AG04449 (cell line): ENCODE measurements at places on chromosomes 12 and 14.

GRCh38 chr14:40028991-40029390, 596.8 kb upstream of the FBXO33 start:
- DNase-seq, result no peak

DNA sequence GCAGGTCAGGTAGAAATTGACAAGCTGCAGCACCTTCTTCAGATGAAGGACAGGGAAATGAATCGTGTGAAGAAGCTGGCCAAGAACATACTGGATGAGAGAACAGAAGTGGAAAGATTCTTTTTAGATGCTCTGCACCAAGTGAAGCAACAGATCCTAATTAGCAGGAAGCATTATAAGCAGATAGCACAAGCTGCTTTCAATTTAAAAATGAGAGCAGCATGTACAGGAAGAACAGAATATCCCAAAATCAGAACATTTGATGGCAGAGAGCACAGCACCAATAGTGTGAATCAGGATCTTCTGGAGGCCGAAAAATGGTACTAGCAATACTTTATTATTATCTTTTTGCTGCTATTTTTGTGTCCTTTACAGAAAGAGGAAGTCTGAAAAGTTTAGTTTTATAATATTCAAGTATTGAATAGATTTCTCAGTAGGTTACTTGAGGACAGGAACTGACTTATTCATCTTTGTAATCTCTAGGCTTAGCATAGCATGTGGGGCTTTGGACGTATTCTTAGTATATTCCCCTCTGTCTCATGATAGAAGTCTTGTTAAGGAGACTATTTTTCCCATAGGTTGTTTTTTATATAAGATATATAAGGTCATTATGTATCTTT, 30.8 kb downstream of the BBOF1 start:
- DNase-seq, result no peak

DNA sequence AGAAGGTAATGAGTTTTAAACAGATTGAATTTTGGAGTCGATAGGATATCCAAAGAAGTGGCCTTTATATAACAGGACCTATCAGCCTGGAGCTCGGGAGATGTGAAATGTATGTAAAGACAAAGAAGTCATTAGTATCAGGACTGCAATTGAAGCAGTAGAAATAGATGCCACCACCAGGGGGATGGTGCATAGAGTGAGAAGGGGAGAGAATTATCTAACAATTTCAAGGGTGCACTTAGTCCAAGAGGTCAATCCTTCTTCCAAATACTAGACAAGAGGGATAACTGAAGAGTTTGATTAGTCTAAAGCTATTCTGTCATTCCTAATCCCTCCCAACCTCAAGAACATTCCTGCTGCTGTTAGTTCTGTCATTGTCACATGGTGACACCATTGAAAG, 127.8 kb downstream of the CFAP54 start:
- DNase-seq, result no peak

DNA sequence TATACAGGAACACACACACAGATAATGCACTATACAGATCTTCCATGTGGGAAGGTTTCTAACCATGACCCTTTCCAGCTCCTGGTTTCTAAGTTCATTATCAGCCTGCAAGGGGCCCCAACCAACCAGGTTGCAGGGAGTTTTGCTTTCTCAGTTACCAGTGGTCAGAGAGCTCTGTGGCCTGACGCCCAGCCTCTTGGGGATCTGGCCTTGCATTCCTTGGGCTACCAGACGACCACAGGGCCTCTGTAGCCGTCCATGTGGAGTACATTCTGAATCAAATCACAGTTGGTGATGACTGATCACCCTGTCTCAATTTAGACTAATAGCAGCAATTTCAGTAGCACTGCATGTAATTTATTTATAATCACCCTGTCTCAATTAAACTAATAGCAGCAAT, 47.5 kb downstream of the PAH start:
- DNase-seq, result no peak

DNA sequence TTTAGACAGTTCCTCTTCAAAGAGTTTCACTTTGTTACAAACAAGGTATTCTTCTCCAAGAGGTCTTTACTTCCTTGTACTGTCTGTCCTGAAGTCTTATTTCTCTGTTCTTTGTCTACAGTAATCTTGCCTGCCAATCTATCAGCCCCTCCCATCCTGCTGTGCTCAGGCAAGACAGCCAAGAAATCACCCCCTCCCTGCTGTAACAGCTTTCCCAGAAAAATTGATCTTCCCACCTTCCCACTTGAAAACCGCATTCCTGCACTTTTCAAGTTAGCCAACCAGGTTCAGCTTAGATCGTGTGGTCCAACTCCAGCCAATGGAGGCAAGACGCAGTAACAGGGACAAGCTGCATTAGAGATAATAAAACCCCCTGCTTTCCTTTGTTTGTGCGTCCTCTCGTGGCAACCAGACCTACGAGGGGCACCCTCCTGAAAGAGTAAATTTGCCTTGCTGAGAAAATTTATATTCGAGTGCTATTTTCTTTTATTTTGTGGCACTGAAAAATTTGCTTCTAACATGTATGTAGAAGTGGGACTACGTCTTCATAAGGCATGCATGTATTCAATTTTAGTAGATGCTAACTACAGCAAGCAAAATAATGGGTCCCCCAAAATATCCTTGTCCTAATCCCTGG, 46.5 kb upstream of the ESR2 start:
- DNase-seq, result no peak

DNA sequence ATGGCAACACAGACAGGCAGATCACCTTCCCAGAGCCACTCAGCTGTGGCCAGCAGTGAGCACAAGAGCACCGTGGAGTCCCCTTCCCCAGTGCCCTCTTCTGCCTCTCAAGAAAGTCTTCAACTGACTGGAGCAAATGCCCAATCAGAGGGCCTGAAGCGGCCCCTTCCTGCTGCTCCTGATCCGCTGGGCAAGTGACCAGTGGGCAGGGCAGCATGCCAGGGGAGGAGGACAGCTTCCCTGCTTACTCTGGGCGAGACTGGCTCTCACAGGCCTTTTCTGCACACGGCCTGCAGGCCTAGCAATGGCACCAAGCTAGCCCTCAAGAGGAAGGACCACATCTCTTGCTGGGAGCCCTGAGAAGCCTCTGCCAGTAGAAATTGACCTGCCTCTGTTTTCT, 890 bp downstream of the KRT71 start:
- DNase-seq, result no peak

DNA sequence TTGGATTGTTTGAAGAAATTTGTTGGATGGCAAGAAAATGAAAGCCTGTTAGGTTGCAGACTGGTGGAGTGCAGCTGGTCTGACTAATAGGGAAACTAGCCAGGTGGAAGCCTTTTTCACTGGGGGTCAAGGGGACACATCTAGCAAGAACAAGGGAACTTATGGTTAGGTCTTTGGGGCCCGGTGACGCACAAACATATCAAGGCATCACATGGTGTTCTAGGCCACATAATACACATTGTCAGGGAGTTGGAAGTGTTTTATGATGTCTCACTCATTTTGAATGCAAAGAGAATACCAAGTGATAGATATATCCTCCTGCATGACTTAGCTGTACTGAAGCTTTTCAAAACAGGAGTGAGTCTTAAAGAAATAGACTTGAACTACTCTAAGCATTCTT, 351.2 kb downstream of the KCNH5 start:
- no peak for DNase-seq

DNA sequence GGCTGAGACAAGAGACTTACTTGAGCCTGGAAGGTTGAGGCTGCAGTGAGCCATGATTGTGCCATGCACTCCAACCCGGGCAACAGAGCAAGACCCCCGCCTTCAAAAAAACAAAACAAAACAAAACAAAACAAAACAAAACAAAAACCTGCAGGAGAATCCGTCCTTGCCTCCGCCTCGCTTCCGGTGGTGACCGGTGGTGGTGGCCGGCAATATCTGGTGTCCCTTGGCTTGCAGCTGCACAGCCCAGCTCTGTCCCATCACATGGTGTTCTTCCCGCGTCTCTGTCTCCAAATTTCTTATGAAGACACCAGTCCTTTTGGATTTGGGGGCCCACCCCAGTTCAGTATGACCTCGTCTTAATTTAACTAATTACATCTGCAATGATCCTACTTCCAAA, 10.0 kb downstream of the SMIM41 start:
- DNase-seq, result no peak

DNA sequence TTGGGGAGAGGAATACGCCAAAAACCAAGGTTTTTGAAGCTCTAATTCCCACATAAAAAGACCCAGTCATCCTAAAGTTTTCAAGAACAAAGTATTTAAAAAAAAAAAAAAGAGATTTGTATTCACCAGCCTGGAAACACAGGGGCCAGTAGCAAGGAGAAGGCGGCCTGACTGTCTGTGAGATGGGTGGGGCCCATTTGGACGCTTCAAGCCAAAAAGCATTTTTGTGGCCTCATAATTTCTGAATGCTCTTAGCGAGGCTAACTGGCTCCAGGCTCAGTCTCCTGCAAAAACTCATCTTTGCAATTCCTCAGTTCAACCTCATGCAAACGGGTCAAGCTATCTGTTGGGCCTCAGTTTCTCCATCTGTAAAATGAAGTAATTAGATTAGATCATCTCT, 514.1 kb downstream of the MED13L start:
- DNase-seq, result no peak

DNA sequence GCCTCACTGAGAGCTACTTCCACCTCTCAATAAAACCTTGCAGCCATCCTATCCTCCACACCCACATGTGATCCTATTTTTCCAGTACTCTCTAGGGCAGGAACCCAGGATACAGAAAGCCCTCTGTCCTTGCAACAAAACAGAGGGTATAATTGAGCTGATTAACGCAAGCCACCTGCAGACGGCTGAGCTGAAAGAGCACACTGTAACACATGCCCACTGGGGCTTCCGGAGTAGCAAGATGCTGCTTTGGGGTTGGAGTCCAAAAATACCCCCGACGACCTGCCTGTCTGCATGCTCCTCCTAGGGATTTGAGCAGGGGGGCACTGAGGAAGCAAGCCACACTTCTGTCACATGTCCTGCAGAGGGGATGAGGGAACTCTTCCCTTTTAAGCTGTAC, 401.1 kb upstream of the FOXG1 start:
- no peak for DNase-seq

GRCh38 chr12:106284358-106285105, 18.0 kb upstream of the TCP11L2 start:
- no peak for DNase-seq
